ENCODE measurements at places on chromosomes 16 and 17.
A peak's percentile ranks its signal among the peaks of the same experiment; 100 is the strongest.

GRCh38 chr17:15361151-15361550 is 19.8 kb upstream of the TEKT3 start:
- DNase-seq, result no peak

- no peak for DNase-seq
Measured at GRCh38 chr16:27460663-27461482, 58.9 kb downstream of the IL21R start.

DNA sequence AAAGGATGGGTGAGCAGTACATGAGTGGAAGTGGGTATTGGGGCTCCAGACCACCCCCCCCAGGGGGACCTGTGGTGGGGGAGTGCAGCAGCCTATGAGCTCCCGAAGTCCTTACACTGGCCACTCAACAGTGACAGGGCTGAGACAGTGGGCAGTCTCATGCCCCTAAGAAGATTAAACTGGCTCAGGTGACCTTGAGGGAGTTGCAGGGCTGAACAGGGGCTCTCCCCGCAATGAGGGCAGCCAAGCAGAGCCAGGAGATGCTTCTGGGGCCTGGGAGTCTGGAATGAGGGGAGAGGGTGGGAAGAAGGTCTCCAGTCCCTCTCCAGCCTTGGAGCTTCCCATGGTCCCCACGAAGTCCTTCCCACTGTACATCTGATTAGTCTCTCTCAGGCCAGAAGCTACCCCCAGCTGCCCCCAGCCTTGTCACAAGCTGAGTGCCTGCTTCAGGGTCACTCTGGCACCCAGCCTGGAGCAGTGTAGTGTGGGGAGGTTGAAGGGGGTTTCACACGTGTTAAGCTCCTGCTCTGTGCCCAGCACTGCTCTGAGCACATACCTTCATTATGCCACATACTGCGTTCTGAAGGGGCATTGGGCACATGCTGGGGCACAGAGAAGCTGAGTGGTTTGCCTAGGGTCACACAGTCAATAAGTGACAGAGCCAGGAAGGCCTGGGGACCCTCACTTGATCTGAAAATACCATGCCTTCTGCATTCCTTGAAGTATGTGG is 1.0 kb upstream of the CDH16 start:
- no peak for DNase-seq

GRCh38 chr16:89586853-89587252 is 11.3 kb downstream of the CPNE7 start:
- no peak for DNase-seq

DNA sequence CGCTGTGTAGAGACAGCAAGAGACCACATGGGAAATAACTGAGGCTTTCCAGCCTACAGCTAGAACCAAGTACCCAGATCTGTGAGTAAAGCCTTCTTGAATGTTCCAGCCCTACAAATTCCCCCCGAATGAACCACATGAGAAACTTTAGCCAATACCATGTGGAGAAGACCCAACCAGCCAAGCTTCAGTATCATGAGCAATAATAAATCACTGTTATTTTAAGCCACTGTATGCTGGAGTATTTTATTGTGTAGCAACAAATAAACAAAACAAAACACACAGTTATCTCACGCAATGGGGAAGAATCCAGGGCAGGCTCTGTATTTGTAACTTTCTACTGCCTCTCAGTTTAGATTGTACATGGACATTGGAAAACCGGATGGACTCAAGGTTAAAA is 426.2 kb downstream of the CDH11 start:
- DNase-seq, result no peak

DNA sequence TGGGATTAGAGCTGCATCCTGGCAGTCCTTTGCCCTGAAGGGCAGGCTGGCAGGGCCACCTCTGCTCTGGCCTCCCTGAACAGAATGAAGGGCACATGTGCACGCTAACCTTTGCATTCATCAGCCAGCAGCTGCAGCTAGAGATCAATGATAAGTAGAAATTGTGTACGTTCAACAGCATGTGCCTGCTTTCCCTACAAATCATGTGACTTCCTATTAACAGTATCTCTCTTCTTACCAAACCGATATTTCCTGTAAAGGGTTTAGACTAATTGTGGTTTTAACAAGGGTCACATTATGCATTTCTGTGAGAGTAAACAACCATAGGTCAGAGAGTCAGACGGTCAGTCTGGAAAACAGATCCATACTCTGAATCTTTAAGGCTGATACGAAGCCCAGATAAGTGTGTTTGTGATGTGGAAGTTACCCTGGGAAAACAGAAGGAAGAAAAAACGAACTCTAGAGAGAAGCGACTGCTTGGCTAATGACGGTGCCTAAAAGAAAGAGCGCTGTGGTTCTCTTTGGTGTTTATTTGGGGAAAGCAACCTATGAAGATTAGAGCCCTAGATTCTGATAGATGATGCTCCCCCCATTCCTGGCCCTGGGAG is 219.4 kb downstream of the MAF start:
- peak; percentile 28 for DNase-seq

- no peak for DNase-seq
Measured at GRCh38 chr16:22683730-22684573, 130.0 kb upstream of the HS3ST2 start.

GRCh38 chr17:5813357-5813756 is 229.0 kb upstream of the NLRP1 start:
- no peak for DNase-seq

DNA sequence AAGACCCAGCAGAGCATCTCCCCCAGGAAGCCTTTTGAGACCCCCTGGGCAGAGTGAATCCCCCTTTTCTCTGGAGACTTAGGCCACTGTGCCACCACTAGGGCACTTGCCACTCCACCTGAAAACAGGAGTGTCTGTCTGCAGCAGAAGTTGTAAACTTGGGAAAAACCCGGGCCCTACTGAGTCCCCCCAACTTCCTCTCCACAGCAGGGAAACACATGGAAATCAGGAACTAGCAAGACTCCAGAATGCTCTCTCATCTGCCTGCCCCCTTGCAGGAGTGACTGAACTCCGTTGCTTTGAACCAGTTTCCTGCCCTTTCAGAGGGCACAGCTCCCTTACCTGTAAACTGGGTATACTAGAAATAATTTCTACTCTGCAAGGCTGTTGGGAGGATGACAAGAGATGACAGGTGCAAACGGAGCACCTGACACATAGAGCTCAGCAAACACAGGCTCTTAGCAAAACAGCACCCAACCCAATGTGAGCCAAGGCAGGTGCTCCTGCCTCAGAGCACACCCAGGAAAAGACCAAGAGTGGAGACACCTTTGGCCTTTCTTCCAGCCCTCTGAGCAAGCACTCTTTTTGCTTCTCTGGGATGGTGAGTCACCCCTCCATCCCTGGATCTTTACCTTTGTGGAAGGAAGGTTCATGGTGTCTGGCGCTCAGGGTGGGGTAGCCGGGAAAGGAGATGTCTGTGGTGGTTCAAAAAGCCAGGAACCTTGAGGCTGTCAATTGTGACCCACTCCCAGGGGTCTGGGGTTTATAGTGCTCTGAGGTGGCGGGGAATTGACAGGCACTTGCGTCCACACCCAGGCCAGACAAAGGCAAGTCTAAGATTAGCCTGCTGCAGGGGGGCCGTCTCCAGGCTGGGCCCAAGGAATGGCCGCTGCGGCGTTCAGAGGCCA is at the start of gene HCRT:
Gene HCRT, minus strand, starts transcription at position 740 of the 908 bp plus-strand sequence. Its CDS starts 87 bp downstream, at position 653.
- no peak for DNase-seq

DNA sequence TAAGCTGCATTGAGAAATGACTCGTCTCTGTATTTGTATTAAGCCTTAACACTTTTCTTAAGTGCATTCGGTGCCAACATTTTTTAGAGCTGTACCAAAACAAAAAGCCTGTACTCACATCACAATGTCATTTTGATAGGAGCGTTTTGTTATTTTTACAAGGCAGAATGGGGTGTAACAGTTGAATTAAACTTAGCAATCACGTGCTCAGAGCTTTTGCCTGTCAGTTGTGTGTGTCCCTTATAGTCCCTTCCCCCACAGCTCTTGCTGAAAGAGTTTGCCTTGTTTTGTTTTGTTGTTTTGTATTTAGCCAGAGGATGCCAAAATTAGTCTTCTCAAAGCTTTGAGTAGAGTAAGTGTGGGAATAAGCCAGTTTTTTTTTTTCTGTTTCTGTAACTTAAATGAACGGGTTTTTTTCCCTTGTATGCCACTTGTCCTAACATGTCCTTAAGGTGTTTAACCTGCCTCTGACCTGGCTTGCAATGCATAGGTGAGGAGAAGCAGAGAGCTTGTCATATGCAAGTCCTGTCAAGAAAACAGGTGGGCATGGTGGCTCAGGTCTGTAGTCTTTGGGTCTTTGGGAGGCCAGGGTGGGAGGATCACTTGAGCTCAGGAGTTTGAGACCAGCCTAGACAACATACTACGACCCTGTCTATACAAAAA is 4.6 kb upstream of the MAPK8IP3 start:
- no peak for DNase-seq

- DNase-seq, result no peak
Measured at GRCh38 chr16:14179116-14179515, 108.0 kb downstream of the MRTFB start.

- peak; percentile 9 for DNase-seq
Measured at GRCh38 chr17:6924208-6924607, 71.6 kb upstream of the ALOX12 start.

DNA sequence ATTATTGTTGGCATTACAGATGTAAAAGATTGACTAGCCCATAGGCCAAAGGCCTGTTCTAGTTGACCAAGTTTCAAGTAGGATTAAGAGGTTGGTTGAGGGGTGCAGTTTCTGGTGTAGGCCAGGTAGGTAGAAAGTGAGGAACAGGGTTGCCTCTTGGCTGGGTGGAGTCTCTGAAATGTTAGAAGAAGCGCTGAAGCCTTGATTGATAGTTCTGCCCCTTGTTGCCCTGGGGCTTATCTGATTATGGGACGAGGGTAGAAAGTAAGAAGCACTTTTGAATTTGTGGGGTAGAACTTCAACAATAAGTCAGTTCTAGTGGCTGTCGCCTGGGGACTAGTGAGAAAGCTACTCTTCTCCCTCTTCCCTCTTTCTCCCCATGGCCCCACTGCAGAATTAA is 6.2 kb downstream of the BCL6B start:
- no peak for DNase-seq

GRCh38 chr17:77346765-77347164 is 206.0 kb downstream of the SEC14L1 start:
- DNase-seq, result no peak

GRCh38 chr16:73066927-73067670 is 19.2 kb upstream of the ZFHX3 start:
- no peak for DNase-seq

GRCh38 chr16:88507231-88507743 is 54.2 kb downstream of the ZFPM1 start:
- DNase-seq, result no peak

- DNase-seq, result no peak
Measured at GRCh38 chr17:20026960-20027359, 17.8 kb downstream of the SPECC1 start.

- DNase-seq, result no peak
Measured at GRCh38 chr16:85037721-85038120, 10.1 kb downstream of the KIAA0513 start.

GRCh38 chr17:43754947-43755346 is 3.6 kb downstream of the SOST start:
- no peak for DNase-seq

DNA sequence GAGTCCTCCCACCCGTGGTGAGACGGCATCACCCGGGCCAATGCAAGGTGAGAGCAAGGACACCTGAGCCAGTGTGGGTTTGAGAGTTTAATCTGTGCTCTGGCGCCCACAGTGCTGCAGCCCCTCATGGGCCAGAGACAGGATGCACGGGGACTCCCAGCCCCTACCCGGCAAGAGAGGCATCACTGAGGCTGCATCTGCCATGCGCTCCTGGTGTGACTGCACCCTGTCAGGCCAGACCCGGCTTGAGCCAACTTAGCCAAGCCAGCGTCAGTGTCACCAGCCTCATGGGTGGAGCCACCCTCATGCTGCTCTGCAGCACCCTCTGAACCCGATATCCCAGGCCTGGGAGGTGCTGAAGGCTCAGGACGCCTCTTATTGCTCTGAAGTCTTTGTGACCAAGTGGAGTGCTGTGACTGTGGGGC is 1.3 kb upstream of the BRICD5 start:
- no peak for DNase-seq
